Fibroblast of skin of right quadriceps (primary cell): ENCODE measurements at places on chromosomes 6 and 20.

DNA sequence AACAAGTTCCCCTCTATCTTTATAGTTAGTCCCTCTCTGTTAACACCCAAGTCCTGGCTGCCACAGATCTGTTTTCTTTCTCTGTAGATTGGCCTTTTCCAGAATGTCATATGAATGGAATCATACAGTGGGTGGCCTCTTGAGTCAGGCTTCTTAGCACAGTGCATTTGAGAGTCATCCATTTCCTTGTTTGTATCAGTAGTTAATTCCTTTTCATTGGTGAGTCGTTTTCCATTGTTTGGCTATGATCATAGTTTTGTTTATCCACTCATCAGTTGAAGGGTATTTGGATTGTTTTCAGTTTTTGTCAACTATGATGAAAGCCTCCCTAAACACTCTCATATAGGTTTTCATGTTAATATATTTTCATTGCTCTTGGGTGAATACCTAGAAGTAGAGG, 248.3 kb downstream of the ARID1B start:
- peak; percentile 25 for DNase-seq

- DNase-seq, result peak; percentile 39
These were observed 778 bp downstream of the PSMG4 start for GRCh38 chr6:3259491-3259958.

GRCh38 chr20:22977047-22977785, 57.9 kb upstream of the SSTR4 start:
- no peak for DNase-seq

GRCh38 chr6:31350196-31351032, 6.6 kb downstream of the HLA-B start:
- DNase-seq, result no peak

GRCh38 chr6:50681213-50681824, 32.0 kb upstream of the TFAP2D start:
- DNase-seq, result no peak

DNA sequence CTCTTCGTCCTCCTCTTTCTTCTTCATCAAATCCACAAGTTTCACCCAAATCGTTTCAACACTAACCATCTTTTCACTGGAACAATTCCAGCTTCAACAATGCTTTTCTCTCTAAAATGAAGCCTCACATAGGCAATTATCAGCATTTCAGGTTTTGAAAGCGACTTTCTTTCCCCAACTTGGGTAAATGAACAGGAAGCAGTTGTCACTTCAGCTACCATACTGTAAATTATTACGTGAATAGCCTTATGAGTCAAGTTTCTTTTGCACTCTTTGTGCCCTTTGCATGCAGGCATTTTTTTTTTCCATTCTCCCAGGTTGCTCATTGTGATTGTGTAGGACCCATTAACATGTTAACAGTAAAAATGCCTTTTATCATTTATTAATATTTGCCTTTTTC, 121.7 kb upstream of the BTBD3 start:
- peak; percentile 86 for DNase-seq

DNA sequence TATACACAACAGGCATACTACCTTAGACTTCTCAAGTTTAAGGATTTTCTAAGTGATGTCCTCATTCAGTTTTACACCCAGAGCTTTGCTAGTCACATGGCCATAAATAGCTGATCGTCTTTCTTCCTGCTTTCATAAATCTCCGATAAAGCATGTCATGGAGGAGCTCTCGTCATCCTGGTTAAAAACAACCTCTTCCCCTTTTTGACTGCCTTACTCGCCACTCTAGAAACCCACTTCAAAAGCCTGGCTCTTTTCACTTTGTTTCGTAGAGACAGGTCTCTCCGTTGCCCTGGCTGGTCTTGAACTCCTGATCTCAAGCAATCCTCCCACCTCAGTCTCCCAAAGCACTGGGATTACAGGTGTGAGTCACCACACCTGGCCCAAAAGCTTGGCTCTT, 67.0 kb upstream of the SMIM29 start:
- DNase-seq, result no peak
